ENCODE measurements at places on chromosomes 12 and 14. TPM values are rescaled to one million over a fixed set of nuclear protein-coding genes. Genes with fewer than 3 reads are reported as not detected.

- peak; percentile 84 for DNase-seq
Observed at GRCh38 chr12:3076730-3077571, at the start of gene TSPAN9. TSPAN9 (plus strand) TSS chr12:3077379; CDS start chr12:3201194, 123,815 bp downstream.

DNA sequence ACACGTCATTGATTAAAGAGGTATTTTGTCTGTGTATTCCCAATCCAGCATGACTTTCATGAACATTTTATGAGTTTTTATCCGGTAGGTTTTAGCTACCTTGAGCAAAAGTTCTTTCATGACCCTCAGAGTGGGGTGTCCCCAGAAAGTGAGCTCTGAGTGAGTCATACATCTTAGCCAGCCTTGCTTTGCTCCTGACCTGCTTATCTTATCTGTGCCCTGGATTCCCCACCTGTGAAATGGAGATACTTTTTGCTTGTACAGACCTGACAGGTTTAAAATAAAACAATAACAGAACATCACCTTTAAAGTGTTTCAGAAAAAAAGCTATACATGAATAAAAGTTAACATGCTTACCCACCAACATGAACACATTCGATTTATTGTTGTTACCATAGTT, 202.8 kb upstream of the SOX5 start:
- no peak for DNase-seq

Gene OAS2
- total RNA-seq: 8.4 TPM

- DNase-seq: no peak
Observed at GRCh38 chr14:97164021-97164420, 366.8 kb downstream of the VRK1 start.

- no peak for DNase-seq
Observed at GRCh38 chr12:64707362-64707761, 51.8 kb downstream of the GNS start.

GRCh38 chr12:15165012-15165659, 56.1 kb downstream of the RERG start:
- no peak for DNase-seq

DNA sequence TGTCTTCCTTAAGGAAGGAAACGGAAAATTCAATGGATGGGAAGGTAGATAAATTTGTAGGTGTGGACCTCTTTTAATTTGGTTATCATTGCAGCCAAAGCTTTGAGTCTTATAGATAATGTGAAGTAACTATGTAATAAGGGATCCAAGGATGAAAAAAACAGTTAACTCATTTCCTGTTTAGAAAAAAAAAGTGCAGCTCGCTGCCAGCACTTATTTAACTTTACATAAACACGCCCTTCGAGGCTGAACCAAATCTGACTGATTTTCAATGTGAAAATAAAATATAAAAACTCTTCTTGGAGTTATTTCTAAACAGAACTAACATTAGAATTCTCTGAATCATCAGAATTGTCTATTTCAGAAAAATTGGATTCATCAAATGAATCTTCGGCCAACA, 7.0 kb downstream of the NUBPL start:
- DNase-seq: no peak
